ENCODE measurements at places on chromosomes 1 and 21.

DNA sequence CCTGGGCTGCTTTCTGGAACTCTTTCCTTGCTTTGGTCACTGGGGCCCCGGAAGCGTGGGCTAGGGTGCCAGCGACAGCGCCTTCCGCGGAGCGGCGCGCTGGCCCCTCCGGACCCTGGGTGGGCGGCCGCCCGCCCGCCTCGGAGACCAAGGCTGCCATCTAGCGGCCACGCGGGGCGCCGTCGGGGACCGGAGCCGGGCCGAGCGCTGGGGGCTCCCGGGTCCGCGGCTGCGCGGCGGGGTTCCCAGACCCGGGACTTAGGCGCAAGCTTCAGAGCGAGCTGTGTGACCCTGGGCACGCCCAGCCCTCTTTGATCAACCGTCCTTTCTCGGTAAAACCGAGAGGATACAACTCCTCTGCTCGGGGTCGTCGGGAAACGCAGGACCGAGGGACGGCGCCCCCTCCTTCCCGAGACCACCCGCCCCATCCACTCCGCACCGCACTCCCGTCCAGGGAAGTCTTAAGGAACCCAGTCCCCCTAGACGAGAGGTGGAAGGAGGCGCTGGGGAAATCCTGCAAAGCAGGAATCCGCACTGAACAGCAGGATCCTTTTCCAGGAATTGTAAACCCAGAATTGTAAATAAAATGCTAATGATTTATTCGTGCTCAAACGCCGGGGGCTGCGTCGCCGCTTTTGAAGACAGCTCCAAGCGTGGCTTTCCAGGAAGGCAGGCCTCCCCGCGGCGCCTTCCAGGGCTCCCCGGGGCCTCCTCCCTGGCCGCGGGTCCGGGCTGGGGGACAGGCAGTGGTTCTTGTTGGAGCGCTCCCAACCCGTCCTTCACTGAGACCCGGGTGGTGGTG lies 41.2 kb downstream of the RRAGC start:
- DNase-seq, result peak; percentile 16

DNA sequence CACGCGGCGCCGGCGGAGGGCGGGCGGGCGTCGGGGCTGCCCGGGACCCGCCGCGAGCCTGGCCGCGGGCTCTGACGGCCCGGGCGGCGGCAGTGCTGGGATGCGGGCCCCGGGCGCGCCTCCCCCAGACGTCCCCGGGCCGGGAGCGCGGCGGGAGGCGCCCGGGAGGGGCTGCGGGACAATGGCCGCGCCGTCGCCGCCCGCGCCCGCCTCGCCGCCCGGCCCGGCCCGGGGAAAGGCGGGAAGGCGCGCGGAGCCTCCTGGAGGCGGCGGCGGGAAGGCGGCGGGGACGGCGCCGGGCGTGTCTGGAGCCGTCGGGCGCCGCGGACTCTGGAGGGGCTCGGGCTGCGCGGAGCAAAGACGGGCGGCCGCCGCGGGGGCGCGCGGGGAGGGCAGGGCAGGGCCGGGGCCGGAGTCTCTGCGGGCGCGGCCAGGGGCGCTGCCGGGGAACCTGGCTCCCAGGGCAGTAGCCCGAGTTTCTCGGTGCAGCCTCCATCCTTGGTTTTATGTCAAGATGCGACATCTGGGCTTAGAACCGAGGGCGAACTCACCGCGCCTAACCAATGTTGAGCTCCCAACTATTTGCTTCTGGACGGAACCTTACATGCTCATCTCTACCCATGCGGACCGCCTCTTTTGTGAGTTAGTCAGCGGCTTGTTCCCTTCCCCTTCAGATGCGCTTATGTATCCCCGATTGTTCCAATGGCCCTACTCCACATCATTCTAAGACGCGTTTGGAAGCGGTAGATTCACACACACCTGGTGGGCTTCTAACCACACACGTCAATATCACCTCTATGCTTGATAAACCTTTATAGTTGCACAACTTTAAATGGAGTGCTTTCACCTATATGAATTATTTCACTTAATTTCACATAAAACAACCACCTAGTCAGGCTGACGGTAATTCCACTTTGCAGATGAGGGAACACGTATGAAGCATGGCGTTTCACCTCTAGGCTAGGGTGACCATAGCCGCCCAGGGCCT lies 651 bp downstream of the ZBTB8A start:
- DNase-seq, result no peak

DNA sequence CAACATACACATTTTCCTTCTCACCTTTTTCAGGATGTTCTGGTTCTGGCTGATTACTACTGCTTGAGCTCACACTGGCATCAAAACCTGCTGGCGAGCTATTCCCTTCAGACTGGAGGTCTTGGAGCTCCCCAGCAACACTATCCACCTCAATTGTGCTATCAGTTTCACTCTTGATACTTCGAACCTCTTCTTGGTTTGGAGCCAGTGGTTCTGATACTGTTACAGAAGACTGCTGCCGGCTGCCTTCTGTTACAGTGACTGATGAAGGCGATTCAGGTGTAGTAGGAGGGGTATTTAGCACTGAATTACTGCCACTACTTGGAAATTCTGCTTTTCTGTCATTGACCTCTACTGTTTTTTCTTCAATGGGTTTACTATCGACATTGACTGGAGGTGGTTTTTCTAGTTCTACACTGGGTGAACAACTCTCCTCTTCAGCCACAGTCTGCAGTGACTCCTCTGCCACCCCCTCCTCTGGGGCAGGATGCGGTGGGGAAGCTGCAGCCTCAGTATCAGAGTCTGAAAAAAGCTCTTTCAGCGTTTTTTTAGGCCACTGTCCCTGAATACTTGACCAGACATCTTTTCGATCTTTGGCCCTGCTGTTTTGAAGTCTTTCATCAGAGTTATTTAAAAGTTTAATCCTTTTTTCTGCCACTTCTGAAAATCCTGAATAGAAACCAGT lies 20.7 kb upstream of the RBM34 start:
- no peak for DNase-seq

DNA sequence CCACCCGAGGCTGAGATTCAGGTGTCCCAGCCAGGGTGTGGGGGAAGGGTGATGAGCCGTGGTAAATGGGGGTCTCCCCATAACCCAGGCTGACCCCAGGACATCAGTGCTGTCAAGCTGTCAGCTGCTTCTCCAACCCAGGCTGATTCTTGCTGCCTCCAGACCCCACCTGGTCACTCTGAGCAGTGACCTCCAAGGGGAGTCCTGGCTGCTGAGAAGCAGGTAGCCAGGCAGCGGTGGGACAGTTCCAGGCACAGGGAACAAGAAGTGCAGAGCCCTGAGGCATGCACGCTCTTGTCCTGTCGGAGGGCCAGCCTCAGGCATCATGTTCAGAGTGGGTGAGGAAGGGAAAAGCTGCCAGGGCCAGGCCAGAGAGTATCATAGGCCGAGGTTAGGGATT lies 1.1 kb downstream of the ESPN start:
- DNase-seq, result no peak

GRCh38 chr1:67645495-67646144 lies 39.4 kb upstream of the GADD45A start:
- DNase-seq, result no peak

Data from stimulated activated CD4-positive, alpha-beta T cell treated with anti-CD3 and anti-CD28 coated beads, Interleukin-2, amount 100 ng/mL, for 4 hours (primary cell).